ENCODE measurements at places on chromosomes 16 and 17.
A peak's percentile ranks its signal among the peaks of the same experiment; 100 is the strongest.

DNA sequence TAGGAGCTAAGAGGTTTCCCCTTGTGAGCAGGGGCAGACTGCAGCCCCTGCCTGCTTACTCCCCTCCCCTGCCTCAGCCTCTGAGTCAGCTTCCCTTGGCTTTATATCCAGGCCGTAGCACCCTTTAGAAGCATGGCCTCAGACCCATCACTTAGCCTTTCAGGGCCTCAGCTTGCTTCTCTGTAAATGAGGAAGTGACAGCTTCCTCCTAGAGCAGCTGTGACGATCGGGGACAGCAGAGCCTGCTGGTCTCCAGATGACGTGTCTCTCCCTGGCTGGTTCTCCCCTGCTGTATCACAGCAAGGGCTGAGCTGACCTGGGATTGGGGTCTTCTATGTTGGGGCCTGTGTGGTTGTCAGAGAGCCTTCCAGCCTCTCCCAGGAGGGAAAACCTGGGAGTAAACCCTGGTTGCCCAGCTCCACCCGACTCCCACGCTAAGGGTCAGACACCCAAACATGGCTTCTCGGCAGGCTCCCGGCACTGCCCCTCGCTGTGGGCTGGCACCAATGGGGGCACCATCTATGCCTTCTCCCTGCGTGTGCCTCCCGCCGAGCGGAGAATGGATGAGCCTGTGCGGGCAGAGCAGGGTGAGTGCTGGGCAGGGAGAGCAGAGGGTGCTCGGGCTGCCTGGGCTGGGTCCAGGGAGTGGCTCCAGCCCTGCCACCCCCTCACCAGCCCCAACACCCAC lies 16.3 kb upstream of the MYO15B start:
- no peak for DNase-seq

DNA sequence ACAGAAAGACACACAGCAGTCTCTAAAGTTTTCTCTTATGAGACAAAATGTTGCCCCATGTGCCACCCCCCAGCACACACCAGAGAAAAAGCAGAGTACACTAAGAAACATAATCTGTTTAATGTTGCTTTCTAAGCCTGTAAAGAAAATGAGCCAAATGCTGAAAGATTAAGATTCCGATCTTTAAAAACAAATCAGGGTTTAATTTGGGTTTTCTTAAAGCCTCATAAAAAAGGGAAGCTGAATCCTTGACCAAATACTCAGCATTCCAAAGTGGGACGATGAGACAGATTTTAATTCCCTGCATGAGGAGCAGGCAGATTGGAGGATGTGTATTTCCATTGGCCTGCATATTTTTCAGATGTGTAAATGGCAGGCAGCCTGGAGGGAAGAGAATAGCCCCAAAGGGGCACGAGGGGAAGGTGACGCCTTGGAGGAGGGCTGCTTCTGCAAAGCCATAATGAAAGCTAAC lies 118.4 kb downstream of the COPRS start:
- DNase-seq, result no peak

GRCh38 chr17:58375256-58375655 lies 23.3 kb upstream of the SUPT4H1 start:
- DNase-seq, result no peak

- no peak for DNase-seq
Measured at GRCh38 chr16:74202009-74202408, 94.6 kb upstream of the PSMD7 start.

GRCh38 chr17:31495022-31495885 lies 103.8 kb downstream of the RAB11FIP4 start:
- DNase-seq, result peak; percentile 89

DNA sequence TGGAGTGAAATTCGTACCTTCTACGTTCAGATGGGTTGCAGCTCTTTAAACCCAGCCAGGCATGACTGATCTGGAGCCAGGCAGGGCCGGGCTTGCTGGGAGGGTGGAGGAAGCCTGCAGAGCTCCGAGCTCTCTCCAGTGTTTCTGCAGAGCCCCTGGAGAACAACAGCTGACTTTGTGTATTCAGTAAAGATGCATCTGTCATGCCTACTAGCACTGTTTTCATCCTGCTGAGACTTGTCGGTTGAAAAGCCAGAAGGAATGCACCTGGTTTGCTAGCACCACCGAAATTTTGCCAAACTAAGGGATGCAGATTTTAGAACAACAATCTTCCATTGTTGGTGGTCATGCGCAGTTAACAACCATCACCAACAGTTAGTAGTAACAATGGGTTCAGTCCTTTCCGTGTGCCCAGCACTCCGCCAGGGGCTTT lies 22.4 kb upstream of the SCNN1B start:
- peak; percentile 95 for DNase-seq

DNA sequence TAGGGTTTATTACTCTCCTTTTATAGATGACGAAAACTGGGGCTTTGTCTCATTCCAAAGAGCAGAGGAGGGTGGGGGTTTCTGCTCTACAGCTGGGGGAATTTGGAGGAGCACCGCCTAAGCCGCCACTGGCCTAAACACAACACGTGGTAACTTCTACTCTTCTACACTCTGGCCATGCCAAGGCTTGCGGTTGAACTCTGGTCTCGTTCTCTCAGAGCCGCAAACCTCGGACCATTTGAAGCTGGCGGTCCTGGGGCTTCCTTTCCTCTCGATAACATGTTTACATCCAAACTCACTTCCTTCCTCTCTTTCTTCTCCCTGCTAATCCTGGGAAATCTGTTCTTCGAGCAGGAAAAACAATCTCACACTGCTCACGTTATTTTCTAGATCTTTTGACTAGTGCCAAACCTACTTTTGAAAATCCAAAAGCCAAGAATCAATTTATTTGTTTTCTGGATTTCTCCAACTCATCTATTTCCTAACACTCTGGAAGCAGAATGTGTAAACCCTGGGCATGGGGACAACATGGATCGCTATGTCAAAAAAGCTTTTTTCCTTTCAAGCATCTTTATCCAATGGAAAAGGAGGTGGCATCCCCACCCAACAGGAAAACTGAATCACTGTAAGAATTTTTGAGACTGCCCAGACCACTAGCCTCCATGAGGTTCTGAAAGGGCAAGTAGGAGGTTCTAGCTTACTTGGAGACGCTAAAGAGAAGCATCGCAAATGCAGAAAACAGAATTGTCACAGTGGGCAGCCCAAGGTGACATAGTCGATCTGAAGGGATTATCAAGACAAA lies 13.6 kb upstream of the EEF2K start:
- DNase-seq, result peak; percentile 54

GRCh38 chr17:14316126-14316832 lies 15.4 kb downstream of the HS3ST3B1 start:
- DNase-seq, result no peak

GRCh38 chr16:2008631-2009163 lies 924 bp downstream of the ZNF598 start:
- DNase-seq, result no peak

DNA sequence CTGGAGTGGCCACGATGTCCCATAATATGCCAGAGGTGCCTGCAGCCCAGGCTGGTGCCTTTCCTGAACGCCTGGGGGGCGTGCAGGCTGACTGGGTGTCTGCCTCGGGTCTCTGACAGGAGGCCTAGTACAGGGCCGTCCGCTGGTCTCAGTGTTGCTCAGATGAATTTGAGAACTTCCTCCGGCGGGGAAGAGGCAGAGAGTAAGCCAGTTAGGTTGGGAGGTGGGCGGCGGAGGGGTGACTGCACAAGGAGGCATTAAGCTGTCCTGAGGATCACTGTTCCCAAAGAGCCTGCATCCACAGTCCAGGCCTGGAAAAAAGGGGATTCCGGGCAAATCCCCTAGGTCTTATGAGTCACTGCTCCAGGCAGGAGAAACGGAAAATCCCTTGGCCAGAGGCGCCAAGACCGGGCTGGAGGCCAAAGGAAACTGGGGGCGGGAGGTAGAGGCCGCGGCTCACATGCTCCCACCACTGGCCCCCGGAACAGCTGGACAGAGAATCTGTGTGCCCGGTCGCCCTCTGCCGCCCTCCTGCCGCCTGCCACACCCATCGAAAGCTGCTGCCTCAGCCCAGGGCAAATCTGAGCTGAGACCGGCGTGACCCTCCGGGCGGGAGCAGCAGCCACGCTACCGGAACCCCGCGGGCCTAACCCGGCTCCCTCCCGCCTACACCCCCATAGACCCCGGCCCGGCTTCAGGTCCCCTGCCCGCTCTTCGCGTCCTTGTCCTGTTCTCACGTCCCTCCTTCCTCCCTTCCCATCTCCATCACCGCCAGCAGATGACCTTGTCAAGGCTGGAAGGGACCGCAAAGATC lies 1.2 kb downstream of the TRIM47 start:
- peak; percentile 9 for DNase-seq

DNA sequence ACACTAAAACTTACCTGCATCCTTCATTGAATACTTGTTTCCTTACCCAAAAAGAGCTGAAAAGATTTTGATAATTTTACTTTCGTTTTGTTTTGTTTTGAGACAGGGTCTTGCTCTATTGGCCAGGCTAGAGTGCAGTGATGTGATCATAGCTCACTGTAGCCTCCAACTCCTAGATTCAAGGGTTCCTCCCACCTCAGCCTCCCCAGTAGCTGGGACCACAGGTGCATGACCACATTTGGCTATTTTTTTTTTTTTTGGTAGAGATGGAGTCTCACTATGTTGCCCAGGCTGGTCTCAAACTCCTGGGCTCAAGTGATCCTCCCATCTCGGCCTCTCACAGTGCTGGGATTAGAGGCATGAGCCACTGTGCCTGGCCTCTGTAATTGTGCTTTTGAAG lies 10.0 kb upstream of the TCAP start:
- DNase-seq, result no peak

GRCh38 chr16:89613231-89613953 lies at the start of gene DPEP1:
Gene DPEP1, plus strand, starts transcription at chr16:89613642. Its CDS starts 16,769 bp downstream, at chr16:89630411.
- no peak for DNase-seq

- peak; percentile 50 for DNase-seq
Measured at GRCh38 chr17:21495281-21495680, 119.1 kb downstream of the KCNJ12 start.
